ENCODE measurements at places on chromosomes 16 and 17. TPM values are rescaled to one million over a fixed set of nuclear protein-coding genes. Genes with fewer than 3 reads are reported as not detected.

Gene RNU2-1
- not detected for polyA plus RNA-seq

Gene TMED6
- 0.21 TPM for polyA plus RNA-seq

Gene HOXB2
- 9.7 TPM for polyA plus RNA-seq

Gene CCL4
- polyA plus RNA-seq, result 0.74 TPM

Gene POLR2C
- 45.0 TPM for polyA plus RNA-seq

Gene SNX20
- polyA plus RNA-seq, result 62.6 TPM

Gene SLC43A2
- polyA plus RNA-seq, result 3.7 TPM

Gene FBXW10
- not detected for polyA plus RNA-seq

Gene CD300H
- polyA plus RNA-seq, result not detected

Gene CIBAR2
- not detected for polyA plus RNA-seq

Gene C17orf78
- polyA plus RNA-seq, result not detected

Gene LRRC37B
- polyA plus RNA-seq, result 17.5 TPM

Gene SGF29
- 85.6 TPM for polyA plus RNA-seq

Gene SLC52A1
- polyA plus RNA-seq, result 0.14 TPM

Gene ZG16
- not detected for polyA plus RNA-seq

Gene PRKCB
- 32.4 TPM for polyA plus RNA-seq

Gene GLOD4
- 94.2 TPM for polyA plus RNA-seq

Gene CLEC10A
- polyA plus RNA-seq, result not detected

Gene SOX15
- polyA plus RNA-seq, result not detected

Gene DNAH17
- 1.5 TPM for polyA plus RNA-seq

Gene RAB11FIP4
- polyA plus RNA-seq, result 16.1 TPM

Gene COG7
- polyA plus RNA-seq, result 12.9 TPM

Gene ITGAL
- polyA plus RNA-seq, result 135 TPM

Gene ANKRD40CL
- not detected for polyA plus RNA-seq

Gene KRT33A
- polyA plus RNA-seq, result not detected

Gene TERB1
- not detected for polyA plus RNA-seq

Gene ALOX15B
- polyA plus RNA-seq, result not detected

Gene RAB37
- 30.7 TPM for polyA plus RNA-seq

Gene ZPBP2
- polyA plus RNA-seq, result 0.11 TPM

Gene ERAL1
- 56.6 TPM for polyA plus RNA-seq

Gene PTGES3L
- polyA plus RNA-seq, result not detected

Gene IRX5
- not detected for polyA plus RNA-seq

Gene SCGB1C2
- polyA plus RNA-seq, result not detected

Gene HYDIN
- not detected for polyA plus RNA-seq

Gene GALR2
- not detected for polyA plus RNA-seq

Gene TMEM98
- polyA plus RNA-seq, result not detected

Gene AOC2
- polyA plus RNA-seq, result not detected

Gene SCRN2
- polyA plus RNA-seq, result 34.8 TPM

Gene KRT39
- polyA plus RNA-seq, result not detected

Gene CFAP20
- polyA plus RNA-seq, result 30.3 TPM

Gene FBXL16
- polyA plus RNA-seq, result 21.1 TPM

Gene TBX2
- not detected for polyA plus RNA-seq

Gene ARL4D
- 1.3 TPM for polyA plus RNA-seq

Gene PRR35
- polyA plus RNA-seq, result not detected

Gene ZFP90
- 18.2 TPM for polyA plus RNA-seq

Gene CCDC144A
- 1.3 TPM for polyA plus RNA-seq

Gene TLCD3B
- not detected for polyA plus RNA-seq

Gene ZNF597
- 1.7 TPM for polyA plus RNA-seq

Gene NXPH3
- polyA plus RNA-seq, result not detected

Gene CD300A
- polyA plus RNA-seq, result 9.5 TPM

Gene TMIGD1
- polyA plus RNA-seq, result not detected

Gene CA10
- not detected for polyA plus RNA-seq

Gene BMERB1
- 0.51 TPM for polyA plus RNA-seq

Gene DNAAF1
- 0.09 TPM for polyA plus RNA-seq

Gene NPIPA3
- not detected for polyA plus RNA-seq

Gene IRX6
- not detected for polyA plus RNA-seq
